Activated T-helper 1 cell treated with anti-CD3 and anti-CD28 coated beads, Interleukin-2, amount 50 U/mL, for 16 hours (primary cell): ENCODE measurements at places on chromosomes 6 and 20.

DNA sequence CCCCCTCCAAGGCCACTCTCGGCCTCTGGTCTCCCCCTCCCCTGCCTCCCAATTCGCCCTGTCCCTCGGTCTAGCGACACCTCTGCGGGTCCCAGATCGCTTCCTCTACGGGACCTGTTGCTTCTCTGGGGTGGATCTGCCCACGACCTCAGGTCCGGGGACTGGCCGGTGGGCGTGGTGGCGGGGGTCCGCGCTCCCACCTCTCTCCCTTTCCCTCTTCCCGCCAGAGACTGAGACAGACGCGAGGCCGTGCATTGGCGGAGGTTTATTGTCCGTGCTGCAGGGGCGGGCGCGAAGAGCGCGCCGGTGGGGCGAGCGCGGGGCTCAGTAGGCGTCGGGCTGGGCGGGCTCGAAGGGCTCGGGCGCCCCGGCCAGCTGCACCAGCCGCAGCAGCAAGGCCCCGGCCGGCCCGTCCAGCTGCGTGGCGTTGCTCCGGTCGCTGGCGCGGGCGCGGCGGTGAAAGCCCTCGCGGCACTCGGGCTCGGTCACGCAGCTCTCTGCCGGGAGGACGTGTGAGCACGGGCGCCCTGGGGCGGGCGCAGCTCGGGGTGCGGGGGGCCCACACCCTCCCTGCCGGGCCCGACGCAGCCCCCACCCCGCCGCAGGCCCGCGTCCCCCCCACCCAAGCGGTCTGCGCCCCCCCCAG, 2.1 kb downstream of the AVP start:
- no peak for DNase-seq

DNA sequence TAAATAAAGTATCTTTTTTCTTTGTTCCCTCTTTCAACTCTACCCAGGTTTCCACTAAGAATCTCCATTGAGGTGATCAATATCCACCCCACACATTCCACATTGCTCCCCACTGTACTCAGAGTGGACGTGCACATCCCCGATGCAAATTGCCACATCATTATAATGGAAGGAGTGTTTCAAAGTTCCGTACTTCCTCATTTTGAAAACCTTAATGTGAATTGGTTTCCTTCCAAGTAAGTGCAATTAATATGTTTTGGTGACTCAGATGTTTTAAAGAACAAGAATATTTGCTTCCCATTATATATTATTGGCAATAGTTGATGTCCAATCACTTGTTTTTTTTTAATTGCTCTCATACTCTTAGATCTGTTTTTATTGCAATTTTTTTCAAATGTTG, 463.6 kb downstream of the HACE1 start:
- no peak for DNase-seq

DNA sequence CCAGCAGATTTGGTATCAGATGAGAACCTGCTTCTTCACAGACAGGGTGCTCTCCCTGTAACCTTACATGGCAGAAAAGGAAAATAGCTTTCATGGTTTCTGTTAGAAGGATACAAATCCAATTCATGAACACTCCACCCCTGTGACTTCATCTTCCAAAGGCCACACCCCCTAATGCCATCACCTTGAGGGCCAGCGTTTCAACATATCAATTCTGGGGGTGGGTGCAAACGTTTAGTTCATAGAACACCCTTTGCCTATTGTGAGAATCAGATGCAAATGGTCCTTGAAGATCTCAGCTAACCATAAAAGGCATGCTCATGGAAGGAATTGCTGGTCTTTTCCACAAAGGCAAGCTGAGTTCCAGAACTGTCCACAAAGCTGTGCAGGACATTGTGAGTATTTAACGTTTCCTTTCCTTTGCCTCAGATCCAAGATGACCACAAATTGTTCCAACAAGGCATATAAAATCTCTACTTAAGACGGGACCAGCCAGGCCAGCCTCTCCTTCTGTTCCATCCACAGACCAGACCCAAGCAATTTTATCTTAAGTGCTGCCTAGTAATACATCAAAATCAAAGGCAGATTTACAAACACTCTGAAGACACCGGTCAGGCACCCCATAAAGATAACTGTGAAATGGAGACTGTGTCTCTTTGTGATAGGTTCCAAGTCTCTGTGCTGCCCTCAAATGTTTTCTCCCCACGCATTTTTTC, 34.7 kb upstream of the SSTR4 start:
- DNase-seq: no peak

DNA sequence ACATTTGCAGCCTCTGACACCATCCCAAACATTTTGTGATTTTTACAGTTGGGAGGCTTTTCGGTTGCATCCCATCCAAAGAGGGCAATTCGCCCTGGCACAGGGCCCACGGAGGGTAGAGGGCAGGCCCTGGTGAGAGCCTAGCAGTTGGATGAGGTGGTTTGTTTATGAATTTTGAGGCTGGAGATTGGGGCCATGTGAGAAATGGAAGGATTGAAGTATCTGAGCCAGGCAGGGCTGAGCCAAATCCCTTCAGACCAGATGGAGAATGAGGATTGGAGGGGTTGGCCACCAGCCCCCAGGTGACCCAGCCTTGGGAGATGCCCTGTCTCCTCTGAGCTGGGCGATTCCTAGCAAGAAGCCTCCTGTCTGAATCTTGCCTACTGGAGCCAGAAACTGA, 52.6 kb upstream of the CCDC167 start:
- no peak for DNase-seq

DNA sequence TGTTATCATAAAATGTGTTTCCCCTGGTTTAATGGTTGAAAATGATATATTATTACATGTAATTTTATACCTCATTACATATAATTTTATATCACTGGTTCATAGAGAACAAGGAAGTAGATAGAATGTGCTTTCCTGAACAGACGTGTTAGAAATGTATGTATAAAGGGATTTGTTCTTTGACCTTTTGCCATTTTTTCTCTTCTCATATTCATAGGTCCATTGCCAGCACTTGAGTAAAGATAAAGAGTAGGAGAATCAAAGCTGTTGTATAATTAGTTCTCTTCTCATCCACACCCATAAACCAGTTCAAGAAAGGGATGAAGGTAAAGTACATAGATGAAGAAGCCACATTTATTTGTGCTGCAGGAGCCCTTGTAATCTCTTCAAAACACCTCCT, 46.7 kb downstream of the RNF217 start:
- DNase-seq: no peak

DNA sequence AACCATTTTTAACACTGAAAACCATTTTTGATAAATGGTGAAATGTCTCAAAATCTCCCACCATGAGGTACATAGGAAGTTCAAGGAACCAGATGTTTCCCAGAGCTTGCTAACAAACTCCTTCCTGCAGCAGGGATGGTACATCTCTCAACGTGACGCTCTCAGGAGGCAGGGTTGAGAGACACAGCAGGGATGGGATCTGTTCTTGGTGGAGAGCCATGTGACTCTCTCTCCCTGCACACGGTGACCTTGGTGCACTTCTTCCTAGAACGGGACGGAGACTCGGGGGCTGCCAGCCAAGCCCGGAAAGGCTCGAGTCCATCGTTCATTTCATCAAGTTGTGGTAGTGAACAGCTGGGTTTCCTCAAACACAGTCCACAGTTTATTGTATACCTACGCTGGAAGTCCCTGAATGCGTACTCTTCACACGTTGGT, 94.2 kb downstream of the FAM50B start:
- DNase-seq: no peak

GRCh38 chr6:137850816-137851602, 16.1 kb upstream of the TNFAIP3 start:
- DNase-seq: no peak

- DNase-seq: no peak
These were observed 107.3 kb downstream of the TINAG start for GRCh38 chr6:54415517-54415916.

- DNase-seq: no peak
These were observed 8.2 kb upstream of the AHCY start for GRCh38 chr20:34311118-34312023.

- DNase-seq: no peak
These were observed 80.1 kb downstream of the AIG1 start for GRCh38 chr6:143140767-143141166.

DNA sequence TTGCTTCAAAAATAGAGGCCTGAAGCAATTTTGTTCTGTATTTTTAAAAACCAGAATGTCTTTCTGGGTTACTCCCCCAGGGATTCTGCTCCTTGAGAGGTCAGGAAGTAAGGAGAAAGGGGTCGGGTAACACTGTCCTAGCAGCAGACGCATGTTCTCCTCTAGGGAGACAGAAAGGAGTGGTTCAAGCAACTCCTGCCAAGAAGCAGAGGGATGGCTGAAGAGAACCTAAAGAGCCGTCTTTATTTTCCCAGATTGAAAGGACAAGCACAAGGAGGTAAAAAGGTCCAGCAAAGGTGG, 58.0 kb upstream of the SLC4A11 start:
- no peak for DNase-seq

GRCh38 chr6:28945349-28945748, 21.6 kb upstream of the TRIM27 start:
- no peak for DNase-seq

GRCh38 chr20:61662968-61663331, 402.7 kb downstream of the TAF4 start:
- DNase-seq: no peak

GRCh38 chr6:18096423-18096822, 26.1 kb downstream of the NHLRC1 start:
- no peak for DNase-seq

- DNase-seq: no peak
These were observed 610.1 kb upstream of the ARID1B start for GRCh38 chr6:156167016-156167624.

GRCh38 chr20:43361526-43361925, 96.2 kb upstream of the SRSF6 start:
- no peak for DNase-seq

DNA sequence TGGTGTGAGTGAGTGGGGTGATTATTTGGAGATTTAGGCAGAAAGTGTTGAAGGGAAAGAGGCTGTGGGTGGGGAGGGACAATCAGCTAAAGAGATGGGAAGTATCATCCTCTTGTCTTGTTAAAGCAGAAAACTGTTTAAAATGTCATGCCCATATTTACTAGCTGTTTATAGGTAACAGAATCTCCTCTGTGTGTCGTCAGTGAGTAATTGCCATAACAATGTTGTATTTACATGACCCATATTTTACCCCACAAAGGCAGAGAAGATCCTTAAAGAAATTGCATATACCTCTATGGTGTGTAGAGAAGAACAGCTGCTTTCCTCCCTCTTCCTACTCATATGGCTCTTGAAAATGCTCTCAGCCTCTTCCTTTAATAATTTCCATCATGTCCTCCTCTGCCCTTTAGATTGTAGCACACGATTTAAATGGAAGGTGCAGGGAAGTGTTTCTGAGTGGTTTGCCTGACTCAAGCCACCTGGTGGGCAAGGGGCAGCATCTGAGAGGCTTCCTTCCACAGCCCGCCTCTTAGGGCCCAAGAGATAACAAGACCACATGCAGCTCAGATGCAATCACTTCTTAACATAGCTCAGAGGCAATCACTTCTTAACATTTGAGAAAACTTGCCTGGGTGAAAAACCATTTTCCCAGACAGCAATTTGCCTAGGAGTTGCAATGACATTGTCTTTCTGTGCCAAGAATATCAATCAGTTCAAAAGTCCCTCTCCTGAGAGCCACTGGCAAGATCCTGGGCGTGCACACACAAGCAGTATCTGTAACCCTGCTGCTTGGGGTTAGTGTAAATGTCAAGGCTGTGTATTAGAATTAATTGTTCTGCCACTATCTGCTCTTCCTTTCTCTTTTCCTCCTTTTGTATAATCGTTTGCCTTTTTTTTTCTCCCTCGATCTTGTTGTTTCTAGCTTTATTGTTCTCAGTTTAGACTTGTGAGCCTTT, 44.1 kb upstream of the EDN1 start:
- DNase-seq: no peak

DNA sequence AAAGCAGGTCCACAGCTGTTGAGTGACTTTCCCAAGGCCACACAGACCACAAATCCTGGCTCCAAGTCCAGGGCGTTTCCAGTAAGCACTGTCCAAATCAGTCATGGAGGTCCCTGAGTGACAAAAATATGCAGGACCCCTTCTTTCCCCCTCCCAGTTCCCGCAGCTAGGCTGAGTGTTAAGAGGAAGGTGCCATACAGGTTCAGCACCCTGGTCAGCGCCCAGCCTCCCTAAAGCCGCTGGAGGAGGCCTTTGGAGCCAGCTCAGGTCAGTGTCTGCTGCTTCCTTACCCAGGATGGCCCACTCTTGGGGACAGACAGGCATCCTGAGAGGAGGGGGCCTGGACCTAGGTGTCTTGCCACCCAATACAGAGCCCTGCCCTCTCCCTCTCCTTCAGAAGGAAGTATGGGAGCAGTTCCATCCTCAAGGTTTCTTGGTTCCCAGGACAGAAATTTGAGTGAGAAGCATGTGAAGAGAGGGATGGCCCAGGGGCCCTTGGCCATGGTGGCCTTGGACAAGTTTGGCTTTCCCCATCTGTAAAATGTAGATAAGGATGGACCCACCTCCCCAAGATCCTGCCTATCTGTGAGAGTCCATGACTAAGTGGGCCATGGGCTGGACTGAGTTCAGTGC, 13.2 kb downstream of the TMEM74B start:
- DNase-seq: no peak

- DNase-seq: no peak
These were observed 367.7 kb downstream of the KIF16B start for GRCh38 chr20:16205507-16205906.

GRCh38 chr6:161644521-161644920, 370.7 kb upstream of the AGPAT4 start:
- no peak for DNase-seq

- DNase-seq: no peak
These were observed 63.5 kb upstream of the ADGRF1 start for GRCh38 chr6:47105469-47106178.

DNA sequence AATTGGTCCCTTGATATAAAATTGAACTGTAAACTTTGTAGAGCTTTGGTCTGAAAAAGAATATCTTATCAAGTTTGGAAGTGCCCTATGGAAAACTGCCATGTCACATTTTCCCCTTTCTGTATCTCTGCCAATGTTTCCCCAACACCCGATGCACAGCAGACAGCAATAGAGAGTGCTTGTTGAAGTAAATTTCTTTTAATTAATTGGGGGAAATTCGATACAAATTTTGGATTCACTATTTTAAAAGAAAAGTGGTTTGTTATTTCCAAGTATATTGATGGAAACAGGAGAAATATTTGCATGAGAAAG, 208.1 kb downstream of the OGFRL1 start:
- no peak for DNase-seq

GRCh38 chr6:21845018-21845417, 251.5 kb downstream of the SOX4 start:
- DNase-seq: no peak

DNA sequence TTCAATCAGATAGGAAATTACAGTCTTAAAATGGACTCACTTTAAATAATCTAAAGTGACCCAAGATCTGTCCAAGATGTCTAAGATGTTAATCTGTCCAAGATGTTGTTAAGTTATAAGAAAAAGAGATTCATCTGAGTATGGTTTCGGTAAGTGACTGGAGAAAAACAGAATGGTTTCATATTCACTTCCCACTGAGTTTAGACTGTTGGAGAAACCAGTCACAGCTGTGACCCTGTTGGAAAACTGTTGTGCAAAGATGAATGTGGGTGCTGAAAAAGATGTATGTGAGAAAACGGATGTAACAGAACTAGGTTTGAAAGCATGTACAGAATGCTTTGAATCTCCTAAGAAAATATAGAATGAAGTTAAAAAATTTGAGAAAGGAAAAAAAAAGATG, 325.9 kb downstream of the COL12A1 start:
- DNase-seq: no peak
